ENCODE measurements at places on chromosomes 2 and 18.

GRCh38 chr2:216944733-216945132 lies 84.9 kb upstream of the TNP1 start:
- no peak for DNase-seq

GRCh38 chr2:203440671-203441070 lies 94.4 kb downstream of the RAPH1 start:
- DNase-seq, result no peak

DNA sequence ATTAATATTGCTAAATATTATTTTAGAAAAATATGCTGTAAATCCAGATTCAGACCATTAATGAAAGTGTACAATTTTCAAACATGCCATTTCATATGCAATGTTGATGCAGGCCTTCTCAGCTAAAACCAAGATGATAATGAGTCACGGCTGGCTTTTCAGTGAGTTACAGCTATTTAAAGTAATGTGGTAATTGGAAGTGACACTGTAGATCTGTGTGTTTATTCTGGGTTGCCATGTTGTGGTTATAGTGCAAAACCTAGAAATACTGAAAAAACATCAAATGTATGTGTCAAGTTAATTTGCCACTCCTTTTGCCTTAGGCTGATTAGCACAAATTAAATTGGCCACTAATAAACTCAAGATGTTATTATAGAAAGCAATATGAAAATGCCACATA lies 506.6 kb downstream of the ERBB4 start:
- no peak for DNase-seq

GRCh38 chr2:218259099-218259961 lies 1.5 kb upstream of the GPBAR1 start:
- DNase-seq, result no peak

DNA sequence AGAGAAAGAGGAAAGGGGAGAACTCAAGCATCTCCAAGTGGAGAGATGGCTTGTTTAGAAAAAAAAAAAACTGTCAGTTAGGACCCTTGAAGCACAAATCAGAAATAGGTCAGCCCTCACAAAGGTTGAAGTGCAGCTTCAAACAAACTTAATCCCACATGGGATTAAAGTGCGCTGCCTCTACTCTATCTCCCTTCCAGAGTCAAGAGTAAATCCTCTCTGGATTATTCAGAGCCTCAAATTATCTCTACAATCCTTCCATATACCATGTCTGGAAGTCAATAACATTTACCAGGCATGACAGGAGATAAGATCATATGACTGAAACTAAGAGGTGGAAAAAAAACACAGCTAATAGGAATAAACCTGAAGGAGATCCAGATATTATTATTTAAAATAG lies 69.8 kb downstream of the SMAD7 start:
- DNase-seq, result no peak

DNA sequence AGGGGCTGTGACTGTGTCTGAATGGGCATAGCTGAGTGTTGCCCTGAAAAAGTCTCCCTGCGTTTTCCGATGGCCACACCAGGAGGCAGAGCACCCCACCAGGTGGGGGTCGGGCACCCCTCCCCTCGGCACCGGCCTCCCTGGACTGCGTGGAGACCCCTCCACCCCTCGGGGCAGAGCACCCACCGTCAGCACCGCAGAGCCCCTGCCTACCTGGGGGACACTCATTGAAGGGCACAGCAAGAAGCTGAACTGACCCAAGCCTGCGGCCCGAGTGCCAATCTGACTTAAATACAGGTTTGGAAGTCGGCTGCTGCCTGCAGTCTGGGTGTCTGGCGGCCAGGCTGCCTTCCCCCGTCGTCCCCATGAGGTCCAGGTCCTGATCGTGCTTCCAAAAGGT lies 69.9 kb downstream of the KCNG2 start:
- no peak for DNase-seq

DNA sequence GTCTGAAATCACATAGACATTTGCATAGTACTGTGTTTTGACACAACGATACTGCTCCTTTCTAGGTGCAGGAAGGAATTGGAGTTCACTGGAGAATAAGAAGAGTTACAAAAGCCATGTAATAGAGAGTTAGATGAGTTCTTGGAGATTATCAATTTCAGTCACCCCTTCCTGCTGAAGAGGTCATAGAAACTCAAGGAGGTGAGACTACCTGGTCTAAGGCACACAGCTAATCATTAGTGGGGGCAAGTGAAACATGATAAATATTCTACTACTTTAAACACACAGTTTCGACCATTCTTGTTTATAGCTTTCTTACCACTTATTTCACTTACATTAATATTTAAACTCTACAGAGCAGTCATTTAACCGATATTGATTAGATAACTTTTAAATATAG lies 286.9 kb upstream of the NXPH2 start:
- DNase-seq, result no peak

- no peak for DNase-seq
Observed at GRCh38 chr2:233311241-233311926, 3.8 kb downstream of the SAG start.

DNA sequence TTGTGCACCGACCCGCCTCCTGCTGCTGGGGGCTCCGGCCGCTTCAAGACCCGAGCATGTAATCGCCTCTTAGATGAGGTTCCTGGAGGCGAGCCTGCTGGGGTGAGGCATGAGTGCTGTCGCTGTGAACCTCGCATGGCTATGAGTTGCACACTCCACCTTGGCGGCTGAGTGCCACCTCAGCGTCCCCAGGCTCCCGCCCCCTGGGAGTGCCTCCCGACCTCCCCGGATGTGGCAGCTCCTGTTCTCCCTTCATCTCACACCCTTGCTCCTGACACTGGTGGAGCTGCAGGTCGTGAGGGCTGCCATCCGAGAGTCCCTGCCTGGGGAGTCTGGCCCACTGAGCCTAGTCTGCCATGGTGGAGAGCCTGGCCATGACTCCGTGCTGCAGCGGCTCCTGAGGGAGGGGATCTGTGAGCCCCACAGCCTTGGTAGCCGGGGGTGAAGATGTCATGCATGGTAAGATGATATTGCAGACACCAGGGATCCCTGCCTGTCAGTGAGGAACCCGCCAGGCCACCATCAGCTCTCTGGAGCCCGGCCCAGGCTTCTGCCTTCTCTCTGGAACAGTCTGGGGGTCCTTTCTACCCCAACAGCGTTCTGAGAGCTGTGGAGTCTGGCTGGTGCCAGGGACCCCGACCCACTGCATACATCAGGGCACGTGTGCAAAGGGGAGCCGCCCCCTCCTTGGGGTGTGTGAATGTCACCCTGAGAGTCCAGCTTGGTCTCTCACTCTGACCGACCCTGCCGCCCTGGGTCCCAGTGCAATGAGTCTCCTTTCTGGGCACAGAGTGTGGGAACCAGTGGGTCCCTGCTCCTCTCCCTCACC lies 61.6 kb upstream of the HS6ST1 start:
- no peak for DNase-seq

DNA sequence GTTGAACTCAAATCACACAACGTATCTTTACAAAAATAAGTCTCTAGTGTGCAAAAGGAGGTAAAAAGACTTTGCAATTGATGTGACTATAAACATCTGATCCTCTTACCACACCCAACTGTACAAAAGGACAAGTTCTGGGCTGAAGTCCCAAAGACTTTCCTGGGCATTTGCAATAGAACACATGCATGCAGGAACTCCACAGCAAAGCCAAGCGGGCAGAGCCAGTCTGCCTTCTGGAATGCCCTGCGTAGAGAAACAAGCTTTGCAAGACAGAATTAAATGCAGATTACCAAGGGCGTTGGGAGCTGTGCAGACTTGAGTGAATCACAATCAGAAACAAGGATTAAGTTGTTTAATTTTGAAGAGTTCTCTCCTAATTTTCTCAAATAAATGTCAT lies 208.4 kb upstream of the ZNF521 start:
- no peak for DNase-seq

DNA sequence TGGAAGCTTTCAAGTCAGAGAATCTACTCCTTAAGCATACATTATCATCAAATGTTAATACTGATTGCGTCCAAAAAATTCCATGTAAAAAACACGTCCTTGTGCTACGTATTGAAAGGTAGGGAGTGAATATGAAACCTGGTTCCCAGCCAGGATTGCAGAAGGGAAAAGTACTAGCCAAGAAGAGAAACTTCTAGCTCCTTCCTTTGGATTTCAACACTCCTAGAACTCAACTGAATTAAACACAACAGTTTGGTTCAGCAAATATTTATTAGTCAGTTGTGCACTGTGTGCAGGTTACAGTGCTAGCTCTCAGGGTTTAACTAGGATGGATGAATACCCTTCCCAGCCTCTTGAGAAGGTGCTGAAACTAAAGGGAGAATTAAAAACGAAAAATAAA lies 33.9 kb upstream of the FHL2 start:
- DNase-seq, result no peak

DNA sequence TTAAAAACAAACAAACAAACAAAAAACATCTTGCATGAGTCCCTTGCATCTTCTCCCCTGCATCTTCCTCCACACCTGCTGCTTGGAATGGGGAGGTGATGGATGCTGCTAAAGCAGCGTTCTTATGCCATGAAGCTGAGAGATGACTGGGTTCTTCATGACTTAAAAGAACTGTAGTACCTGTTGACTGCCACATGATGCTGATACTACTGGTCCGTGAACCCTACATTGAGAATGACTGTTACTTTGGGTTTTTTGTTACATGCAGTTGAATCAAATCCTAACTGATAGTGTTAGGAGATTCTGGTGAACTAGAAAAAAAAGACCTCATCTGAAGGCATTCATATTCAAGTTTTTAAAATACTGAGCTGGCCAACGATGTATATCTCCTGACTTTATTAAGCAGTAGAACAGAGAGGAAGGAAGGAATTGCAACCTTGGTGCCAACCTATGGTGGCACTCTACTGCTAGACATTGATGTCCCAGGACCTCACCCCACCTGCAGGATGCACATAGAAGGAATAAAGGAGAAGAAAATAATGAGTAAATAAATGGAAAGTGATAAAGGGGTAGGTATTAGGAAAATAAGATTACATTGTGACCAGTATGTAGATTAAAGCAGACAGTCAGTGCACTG lies 63.2 kb upstream of the SPAG16 start:
- DNase-seq, result no peak

- no peak for DNase-seq
Observed at GRCh38 chr2:133477616-133477990, 90.7 kb downstream of the NCKAP5 start.

DNA sequence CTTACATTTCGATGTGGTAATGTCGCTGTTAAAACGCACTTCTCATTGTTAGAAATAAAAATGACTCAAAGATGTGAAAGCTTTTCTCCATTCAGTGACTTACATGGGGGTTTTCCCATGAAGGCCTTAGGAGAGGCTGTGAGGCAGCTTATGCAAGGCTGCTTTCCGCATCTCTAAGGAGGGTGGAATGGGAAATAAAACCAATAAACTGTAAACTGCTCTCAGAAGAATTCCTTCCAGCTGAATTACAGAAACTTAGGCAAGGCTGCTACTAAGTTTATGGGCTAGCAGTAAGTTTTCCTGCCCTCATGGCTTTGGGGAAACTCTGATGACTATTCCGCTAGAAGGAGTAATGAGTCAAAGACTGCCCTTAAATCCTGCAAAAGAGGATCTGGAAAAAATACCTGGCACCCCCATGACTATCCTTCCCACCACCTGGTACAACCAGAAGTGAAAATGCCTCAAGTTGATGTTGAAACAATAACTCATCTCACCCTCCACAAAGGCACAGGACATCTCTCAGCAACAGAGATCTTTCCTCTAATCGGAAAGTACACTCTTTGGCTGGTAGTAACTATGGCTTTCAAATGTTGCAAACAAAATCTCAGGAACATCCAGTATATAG lies 97.7 kb upstream of the SMAD7 start:
- DNase-seq, result no peak

DNA sequence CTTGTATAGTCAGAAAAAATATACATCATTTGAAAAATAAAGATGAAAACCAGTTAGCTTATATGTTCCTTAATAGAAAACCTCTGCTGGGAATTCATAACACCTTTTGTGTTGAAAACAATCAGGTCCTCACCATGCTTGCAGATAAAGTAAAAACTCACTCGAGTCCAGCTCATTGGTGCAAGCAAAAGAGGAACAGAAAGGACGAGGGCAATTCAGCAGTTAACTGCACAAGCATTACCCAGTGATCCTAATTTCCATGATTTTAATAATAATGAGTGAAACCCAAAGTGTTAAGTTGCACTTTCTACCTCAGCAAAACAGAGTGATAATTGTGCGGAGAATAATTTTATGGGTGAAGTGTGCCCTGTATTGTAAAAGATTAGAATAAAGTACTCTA lies 839.9 kb downstream of the BCL11A start:
- DNase-seq, result no peak

- no peak for DNase-seq
Observed at GRCh38 chr2:29810956-29811355, 110.4 kb downstream of the ALK start.

- DNase-seq, result no peak
Observed at GRCh38 chr2:136141510-136142149, 23.7 kb upstream of the CXCR4 start.

DNA sequence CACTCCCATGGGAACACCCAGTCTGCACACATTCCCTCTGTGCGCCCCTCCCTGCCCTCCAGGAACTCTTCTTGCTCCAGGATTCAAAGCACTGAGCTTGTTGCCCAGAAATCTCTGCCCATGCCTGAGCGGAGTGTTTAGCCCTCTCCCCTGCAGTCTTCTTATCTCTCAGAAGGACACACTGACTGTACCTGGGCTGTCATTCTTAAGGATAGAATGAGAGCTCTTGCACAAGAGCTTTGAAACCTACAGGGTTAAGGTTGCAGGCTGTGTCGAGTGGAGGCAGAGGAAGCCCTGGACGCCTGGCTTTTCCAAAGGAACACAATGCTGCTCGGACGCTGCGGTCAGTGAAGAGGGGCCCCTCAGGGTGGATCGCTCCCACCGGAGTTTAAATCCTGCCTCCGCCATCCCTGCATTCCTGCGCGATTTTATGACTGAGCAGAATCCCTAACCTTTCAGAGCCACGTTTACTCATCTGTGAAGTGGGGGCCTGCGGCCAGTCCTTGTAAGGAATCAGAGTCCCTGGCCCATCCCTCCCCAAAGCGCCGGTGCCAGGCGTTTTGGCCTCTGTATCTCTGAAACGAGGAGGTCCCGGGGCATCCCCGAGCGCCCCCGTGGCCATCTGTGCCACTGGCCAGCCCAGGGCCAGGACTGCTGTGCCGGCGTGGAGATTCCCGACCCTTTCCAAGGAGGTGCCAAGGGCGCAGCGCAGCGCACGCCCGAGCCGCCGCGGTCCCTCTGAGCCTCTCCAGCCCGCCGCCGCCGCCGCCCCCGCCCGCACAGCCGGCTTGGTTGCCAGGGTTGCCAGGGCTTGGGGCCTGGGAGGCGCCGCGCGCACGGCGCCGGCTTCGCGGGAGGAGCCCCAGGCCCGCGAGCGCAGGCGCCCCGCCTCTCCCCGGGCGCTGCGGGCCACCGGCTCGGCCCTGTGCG lies 58.9 kb downstream of the FAM168B start:
- no peak for DNase-seq

GRCh38 chr2:83016343-83017110 lies 1442.6 kb downstream of the SUCLG1 start:
- DNase-seq, result no peak
